ENCODE measurements at places on chromosomes 3 and 15.

DNA sequence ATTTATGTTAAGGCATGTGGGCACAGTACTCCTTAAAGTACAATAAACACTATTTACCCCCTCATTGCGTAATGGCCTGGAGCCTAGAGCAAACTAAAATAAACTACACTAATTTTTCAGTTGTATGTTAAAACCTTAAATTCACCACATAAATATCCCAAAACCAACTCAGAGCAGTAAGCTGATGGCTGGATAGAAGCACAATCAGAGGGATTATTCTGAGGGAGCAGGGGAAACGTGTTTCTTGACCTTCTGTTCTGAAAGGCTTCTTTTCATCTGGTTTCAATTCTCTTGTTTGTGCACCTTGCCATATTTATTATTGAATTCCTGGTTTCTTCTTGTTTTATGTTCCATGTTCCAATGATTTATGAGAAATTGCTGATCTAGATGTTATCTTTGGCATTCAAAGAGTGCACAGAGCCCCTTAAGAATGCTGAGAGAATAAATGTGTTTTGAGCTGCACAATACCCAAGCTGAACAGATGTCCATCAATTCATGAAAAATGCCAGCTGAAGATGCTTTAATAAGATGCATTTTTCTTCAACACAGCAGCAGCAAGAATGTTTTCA, 29.6 kb downstream of the RPL22L1 start:
- peak; percentile 5 for DNase-seq

- DNase-seq: no peak
These were observed 102.3 kb upstream of the PFN2 start for GRCh38 chr3:150073031-150073430.

DNA sequence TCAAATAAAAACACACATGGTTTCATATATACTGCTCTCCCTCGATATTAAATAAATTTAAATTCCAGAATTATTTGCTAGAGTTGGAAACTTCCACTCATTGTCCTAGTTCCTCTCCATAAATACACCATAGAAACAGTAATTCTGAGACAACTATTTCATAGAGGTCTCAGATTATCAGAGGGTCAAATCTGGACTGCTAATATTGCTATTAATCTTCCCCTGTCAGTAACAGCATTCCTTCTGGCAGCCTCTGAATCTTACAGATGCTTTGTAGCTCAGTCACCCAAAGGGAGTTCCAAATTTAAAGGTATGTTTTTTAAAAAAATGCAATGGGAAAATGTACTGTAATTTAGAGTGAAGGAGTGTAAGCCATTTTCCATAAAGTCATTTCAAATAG, 428.8 kb downstream of the PYDC2 start:
- no peak for DNase-seq

DNA sequence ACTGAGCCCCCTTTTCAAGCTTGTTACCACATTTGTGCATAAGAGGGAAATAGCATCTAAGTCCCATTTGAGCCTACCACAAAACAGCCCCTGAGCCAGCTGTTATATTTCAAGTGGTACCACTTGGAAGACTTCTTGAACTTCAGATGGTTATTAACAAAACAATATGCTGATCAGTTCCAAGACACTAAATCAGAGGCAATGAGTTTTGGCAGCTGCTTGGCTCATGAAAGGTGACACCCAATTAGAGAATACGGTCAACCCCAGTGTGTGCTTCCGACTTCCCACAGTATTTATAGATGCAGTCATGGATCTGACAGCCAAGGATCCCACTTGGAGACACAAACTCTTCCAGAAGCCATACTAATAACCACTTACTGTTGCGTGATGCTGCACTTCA, 469.6 kb upstream of the PPP2R3A start:
- no peak for DNase-seq

DNA sequence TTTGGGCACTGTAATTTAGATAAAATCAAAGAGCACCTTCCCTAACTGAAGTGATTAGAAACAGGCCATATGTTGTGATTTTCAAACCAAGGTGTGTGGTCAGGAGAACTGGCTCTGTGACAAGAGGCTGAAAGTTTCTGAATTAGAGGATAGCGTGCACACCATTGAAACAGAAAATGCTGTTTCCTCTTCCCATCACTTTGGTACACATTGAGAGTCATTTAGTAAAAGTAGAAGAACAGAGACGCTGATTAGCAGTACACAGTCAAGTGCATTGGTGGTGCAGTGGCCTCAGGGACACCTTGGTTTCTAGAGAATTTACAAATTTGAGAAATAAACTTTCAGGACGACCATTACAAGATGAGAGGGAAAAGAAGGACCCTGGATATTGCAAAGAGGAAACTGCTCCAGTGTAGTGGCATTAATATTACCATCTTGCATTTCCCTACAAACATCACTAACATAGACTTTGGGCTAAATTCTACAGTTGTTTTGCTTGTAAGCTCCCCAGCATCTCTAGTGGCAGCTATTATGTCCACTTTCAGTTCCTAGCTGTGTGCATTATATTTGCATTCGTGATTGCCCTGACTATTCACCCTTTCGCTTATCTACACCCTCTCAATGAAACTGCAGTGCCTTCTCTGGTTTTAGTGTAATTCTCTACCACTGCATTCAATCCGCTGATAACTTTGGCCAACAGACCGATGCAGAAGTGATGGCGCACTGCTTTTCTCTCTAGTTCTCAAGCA, 728.1 kb upstream of the GRM7 start:
- DNase-seq: no peak

GRCh38 chr3:62951037-62951613, 75.9 kb upstream of the CADPS start:
- DNase-seq: no peak

- no peak for DNase-seq
These were observed 60.1 kb upstream of the DAZL start for GRCh38 chr3:16665282-16665741.

GRCh38 chr3:38960042-38960622, 91.6 kb downstream of the SCN11A start:
- no peak for DNase-seq

- no peak for DNase-seq
These were observed 216.8 kb upstream of the RBMS3 start for GRCh38 chr3:29064085-29064484.
